ENCODE measurements at places on chromosomes 1 and 21.
A peak's percentile ranks its signal among the peaks of the same experiment; 100 is the strongest.

DNA sequence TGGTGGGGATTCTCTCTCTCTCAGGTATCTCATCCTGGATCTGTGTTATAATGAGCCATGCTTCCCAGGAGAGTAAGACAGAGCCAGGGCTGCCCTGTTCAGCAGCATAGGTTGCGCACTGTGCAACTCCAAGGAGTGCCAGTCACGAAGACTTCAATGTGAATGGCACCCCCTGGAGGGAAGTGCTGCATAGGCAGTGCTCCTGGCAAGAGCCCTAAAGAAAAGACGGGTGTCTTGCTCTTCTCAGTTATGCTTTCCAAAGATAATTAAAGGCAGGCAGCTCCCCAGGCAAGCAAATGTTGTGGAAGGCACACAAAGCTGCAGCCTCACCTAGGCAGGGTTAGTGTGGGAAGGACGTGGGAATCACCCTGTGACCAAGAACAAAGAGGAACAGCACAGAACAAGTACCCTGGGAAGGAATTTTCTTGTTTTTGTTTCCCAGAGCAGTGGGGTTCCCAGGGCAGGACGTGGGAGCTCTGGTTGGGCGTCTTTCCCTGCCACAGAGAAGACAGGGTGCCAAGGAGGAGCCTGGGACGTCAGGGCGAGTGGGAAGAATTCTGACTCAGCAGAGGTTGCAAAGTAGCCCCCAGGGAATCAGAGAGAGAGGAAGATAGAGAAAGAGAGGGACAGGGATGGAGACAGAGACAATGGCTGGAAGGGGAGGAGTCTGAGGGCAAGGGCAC lies 120.9 kb downstream of the KCNN3 start:
- DNase-seq = no peak

GRCh38 chr21:39673736-39674135 lies 61.0 kb downstream of the B3GALT5 start:
- no peak for DNase-seq

DNA sequence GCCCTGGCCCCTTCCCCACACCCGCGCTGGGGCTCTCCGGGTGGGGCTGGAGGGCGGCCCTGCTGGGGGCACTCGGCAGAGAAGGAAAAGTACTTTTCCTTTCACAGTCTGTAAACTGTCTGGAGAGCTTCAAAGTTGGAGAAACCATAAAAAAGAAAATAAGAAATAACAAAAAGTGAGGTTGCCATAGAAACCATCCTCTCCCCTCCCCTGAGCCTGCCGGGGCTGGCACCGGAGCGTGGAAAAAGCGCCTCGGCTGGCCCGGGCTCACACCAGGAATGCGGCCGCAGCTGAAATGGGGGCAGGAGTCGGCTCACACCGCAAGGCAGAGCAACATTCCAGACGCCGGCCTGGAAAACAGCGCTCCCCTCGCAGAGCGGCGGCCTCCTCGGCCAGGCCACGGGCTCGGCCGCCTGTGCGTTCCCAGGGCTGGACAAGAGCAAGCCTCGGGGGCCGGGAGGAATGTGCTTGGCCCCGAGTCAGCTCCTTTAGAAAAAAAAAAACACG lies 69.2 kb downstream of the MORN1 start:
- DNase-seq = peak; percentile 75

GRCh38 chr1:183588827-183589226 lies 1.4 kb downstream of the NCF2 start:
- DNase-seq = no peak

GRCh38 chr1:232788235-232788872 lies 16.9 kb upstream of the MAP10 start:
- DNase-seq = no peak

DNA sequence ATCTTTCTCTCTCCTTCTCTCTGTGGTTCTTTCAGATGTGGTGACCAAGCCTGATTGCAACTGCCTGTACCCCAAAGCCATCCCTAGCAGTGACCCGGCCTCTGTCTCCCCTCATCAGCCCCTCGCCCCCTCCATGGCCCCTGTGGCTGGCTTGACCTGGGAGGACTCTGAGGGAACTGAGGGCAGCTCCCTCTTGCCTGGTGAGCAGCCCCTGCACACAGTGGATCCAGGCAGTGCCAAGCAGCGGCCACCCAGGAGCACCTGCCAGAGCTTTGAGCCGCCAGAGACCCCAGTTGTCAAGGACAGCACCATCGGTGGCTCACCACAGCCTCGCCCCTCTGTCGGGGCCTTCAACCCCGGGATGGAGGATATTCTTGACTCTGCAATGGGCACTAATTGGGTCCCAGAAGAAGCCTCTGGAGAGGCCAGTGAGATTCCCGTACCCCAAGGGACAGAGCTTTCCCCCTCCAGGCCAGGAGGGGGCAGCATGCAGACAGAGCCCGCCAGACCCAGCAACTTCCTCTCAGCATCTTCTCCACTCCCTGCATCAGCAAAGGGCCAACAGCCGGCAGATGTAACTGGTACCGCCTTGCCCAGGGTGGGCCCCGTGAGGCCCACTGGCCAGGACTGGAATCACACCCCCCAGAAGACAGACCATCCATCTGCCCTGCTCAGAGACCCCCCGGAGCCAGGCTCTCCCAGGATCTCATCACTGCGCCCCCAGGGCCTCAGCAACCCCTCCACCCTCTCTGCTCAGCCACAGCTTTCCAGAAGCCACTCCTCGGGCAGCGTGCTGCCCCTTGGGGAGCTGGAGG lies 12.7 kb downstream of the CSF1 start:
- DNase-seq = no peak

- no peak for DNase-seq
Measured at GRCh38 chr21:32131960-32132359, 146.9 kb downstream of the MIS18A start.

DNA sequence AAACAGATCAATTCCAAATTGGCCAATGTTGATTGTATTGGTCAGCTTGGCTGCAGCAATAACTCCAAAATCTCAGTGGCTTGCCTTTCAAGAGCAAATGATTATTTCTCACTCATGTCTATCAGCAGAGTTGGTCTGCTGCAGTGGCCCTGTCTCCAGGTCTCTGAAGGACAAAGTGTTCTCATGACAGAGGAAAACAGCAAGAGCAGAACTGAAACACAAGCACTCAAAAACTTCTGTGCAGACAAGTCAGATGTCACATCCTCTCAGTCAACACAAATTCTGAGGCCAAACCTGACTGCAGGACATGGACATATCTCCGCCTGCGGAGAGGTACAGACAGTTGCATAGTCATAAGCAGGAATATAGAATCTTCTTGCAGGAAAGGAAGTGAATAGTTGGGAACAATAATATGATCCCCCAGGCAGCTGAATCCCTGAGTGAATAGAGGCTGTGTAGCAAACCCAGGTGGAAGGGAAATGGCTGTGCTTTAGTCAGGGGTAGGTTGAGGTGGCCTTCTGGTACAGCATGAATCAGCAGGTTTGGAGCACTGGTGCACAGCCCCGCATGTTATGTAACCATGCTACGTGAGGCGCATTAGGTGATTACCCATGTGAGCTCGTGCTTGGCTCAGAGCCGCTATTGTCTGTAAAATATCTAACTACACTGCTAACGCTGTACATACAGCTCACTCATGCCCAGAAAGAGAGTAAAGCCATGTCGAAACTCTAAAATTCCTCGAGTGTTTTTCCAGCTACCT lies 17.1 kb upstream of the UBE2U start:
- DNase-seq = peak; percentile 53

DNA sequence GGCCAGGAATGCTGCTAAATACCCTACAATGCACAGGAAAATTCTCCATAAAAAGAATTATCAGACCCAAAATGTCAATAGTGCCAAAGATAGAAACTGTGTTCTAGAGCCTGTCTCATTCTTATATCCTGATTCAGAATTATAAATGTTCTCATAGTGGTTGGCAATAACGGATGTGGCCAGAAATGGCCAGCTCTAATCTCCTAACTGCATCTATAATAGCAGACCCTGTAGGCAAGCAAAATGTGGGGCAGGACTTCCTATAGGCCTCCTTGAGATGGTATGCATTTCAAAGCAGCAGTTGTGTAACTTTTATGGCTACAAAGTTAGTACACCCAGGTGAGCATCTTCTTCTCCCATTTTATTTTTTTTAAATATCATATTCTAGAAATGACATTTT lies 95.9 kb upstream of the SGIP1 start:
- no peak for DNase-seq

DNA sequence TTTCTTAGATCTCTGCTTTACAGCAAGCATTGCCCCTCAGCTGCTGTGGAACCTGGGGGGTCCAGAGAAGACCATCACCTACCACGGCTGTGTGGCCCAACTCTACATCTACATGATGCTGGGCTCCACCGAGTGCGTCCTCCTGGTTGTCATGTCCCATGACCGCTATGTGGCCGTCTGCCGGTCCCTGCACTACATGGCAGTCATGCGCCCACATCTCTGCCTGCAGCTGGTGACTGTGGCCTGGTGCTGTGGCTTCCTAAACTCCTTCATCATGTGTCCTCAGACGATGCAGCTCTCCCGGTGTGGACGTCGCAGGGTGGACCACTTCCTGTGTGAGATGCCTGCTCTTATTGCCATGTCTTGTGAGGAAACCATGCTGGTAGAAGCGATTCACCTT lies 33.4 kb upstream of the OR2B11 start:
- DNase-seq = no peak

- no peak for DNase-seq
Measured at GRCh38 chr1:217379336-217379735, 251.6 kb downstream of the GPATCH2 start.

All from left ventricle myocardium inferior (tissue), 1 donor.